ENCODE measurements at places on chromosomes 2 and 18.

DNA sequence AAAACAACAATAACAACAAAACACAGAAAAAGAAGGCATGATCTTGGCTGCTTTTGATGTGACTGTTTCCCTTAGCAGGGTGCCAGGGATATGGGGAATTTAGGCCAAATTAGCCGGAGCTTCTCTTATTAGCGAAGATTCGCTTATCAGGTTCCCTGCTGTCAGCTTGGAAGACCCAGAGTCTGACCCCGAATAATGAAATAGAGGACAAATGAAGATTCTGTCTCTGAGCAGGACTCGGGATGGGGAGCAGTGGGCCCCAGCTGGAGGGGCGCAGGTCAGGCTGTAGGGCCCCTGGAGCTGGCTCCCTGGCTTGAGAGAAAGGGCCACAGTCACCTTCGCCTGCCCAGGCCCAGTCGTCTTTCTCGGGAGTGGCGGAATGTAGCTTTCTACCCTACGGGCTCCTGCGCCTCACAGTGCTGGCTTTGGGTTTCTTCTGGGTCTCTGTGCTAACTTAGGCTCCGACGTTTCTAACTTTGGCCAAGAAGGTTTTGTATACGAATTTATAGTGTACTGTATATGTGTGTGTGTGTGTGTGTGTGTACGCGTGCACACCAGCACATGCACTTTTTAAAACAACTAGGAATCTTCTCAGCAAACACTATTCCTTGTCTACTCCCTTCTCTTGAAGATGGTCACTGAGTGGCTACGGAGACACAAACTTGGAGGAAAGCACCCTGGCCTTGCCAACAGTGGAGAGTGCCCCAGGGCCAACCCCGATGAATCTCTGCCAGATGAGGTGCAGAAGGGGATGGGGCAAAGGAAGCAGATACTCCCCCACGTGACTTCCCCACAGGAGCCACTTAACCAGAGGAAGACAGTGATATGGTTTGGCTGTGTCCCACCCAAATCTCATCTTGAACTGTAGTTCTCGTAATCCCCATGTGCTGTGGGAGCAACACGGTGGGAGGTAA, 195.6 kb upstream of the COPS8 start:
- no peak for DNase-seq

DNA sequence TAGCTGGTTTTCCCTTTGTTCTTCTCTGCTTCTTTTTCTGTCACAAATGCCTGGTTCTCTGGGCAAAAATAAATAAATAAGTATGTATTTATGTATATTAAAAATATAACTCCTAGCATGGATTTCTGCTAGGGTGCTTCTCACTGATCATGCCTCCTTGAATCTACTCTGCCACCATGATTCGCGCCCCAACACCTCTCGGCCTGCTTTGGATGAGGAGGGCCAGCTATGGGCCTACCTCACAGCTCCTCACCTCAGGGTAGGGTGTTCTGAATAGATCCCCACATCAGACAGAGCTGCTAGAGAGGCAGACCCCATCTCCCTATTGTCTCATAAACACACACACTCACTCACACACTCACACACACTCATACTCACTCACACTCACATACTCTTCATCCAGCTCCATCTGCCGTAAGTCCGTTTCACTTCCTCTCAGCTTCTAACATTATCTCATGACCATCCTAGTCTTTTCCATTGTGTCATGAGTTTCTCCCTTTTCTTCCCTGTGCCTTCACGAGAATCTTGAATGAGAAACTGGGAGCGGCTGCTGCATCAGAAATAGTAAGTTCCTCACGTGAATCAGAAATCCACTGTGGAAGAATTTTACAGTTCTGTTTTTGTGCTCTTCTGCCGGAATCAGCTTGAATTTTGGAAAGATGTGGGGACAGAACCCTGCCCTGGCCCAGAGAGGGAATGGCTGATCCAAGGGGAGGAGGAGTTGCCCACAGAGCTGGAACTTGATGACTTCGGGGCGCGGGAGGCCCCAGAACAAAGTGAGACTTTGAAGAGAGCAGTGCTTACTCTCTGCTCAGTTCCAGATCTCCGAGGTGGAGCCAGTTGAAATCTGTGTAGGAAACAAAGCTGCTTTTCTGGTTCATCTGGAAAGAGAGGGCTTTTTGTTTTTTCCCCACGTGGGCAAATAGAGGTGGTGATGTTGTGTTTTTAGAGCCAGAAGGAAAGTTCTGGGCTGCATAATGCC, 20.9 kb downstream of the ANXA4 start:
- no peak for DNase-seq

GRCh38 chr2:96501886-96502810, 3.0 kb downstream of the NEURL3 start:
- DNase-seq, result no peak

- DNase-seq, result no peak
Observed at GRCh38 chr2:191274413-191274815, 29.2 kb downstream of the MYO1B start.

GRCh38 chr18:56861244-56861643, 210.1 kb downstream of the WDR7 start:
- DNase-seq, result no peak

GRCh38 chr2:207762146-207762545, 7.6 kb downstream of the FZD5 start:
- DNase-seq, result no peak

GRCh38 chr2:88283886-88284592, 113.9 kb downstream of the THNSL2 start:
- no peak for DNase-seq

- DNase-seq, result no peak
Observed at GRCh38 chr18:48991676-48992075, 40.9 kb upstream of the SMAD7 start.

- no peak for DNase-seq
Observed at GRCh38 chr2:134818321-134818720, 20.1 kb upstream of the ACMSD start.

Data from cortex of kidney (tissue), 1 donor.